Ureter (tissue), 1 donor: ENCODE measurements at places on chromosomes 1 and 21. TPM values are rescaled to one million over a fixed set of nuclear protein-coding genes. Genes with fewer than 3 reads are reported as not detected.

PIK3C2B gene
- 146 TPM for total RNA-seq

SLC25A24 gene
- 41.1 TPM for total RNA-seq

LRRC38 gene
- not detected for total RNA-seq

LMOD1 gene
- 123 TPM for total RNA-seq

SLC44A5 gene
- 0.29 TPM for total RNA-seq

PPM1J gene
- total RNA-seq, result 0.94 TPM

TRAPPC3 gene
- total RNA-seq, result 55.0 TPM

PDPN gene
- total RNA-seq, result 29.5 TPM

PTGER3 gene
- 6.0 TPM for total RNA-seq

CDA gene
- total RNA-seq, result 3.5 TPM

KRTAP19-1 gene
- not detected for total RNA-seq

NBPF11 gene
- total RNA-seq, result 23.4 TPM

KCNAB2 gene
- total RNA-seq, result 17.5 TPM

TNFSF18 gene
- total RNA-seq, result not detected

RHOU gene
- 38.7 TPM for total RNA-seq

S100A8 gene
- total RNA-seq, result 31.6 TPM

CRP gene
- 1.1 TPM for total RNA-seq

FALEC gene
- total RNA-seq, result not detected

BLZF1 gene
- total RNA-seq, result 32.0 TPM

ADORA1 gene
- 1.5 TPM for total RNA-seq

RER1 gene
- total RNA-seq, result 141 TPM

SH2D5 gene
- total RNA-seq, result 0.49 TPM

TSACC gene
- 2.2 TPM for total RNA-seq

PLA2G2D gene
- total RNA-seq, result not detected
